ENCODE measurements at places on chromosomes 1 and 21. TPM values are rescaled to one million over a fixed set of nuclear protein-coding genes. Genes with fewer than 3 reads are reported as not detected.

The PADI3 gene
- not detected for total RNA-seq

The OLIG2 gene
- total RNA-seq, result not detected

- peaks cover 10% of the 10 kb centered on the region for H3K4me1 ChIP-seq
- no peak for DNase-seq
- H3K36me3 ChIP-seq, result peaks cover 99% of the 10 kb centered on the region
- H3K27me3 ChIP-seq, result no peaks in the 10 kb centered on the region
- H3K27ac ChIP-seq, result peak overlapping the region; percentile 46
These were observed 8.0 kb downstream of the NOL9 start for GRCh38 chr1:6546326-6546725.

DNA sequence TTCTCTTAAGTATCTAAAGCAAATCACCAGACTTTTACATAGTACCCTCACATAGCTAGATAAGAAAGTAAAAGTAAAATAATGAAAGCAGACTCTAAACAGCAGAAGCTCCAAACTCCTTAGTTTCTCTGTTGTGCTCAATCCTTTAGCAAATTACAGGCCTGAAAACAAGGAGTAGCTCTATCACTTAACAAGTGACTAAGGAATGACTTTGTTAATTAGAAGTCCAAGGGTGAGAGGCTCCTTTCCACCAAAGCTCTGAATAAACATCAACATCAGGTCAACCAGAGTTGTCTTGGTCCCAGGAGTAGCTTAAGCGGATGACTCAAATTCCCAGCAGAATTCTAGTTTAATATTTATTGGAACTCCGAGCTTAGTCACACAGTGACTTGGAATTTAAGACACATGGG is 5.9 kb downstream of the NRIP1 start:
- H3K27me3 ChIP-seq, result no peaks in the 10 kb centered on the region
- H3K4me3 ChIP-seq, result no peak overlapping the region
- no peaks in the 10 kb centered on the region for H3K36me3 ChIP-seq
- H3K4me1 ChIP-seq, result peaks cover 82% of the 10 kb centered on the region
- no peak overlapping the region for H3K27ac ChIP-seq

- peaks cover 9% of the 10 kb centered on the region for H3K27me3 ChIP-seq
- no peak for DNase-seq
- H3K27ac ChIP-seq, result no peak overlapping the region
These were observed 101.7 kb downstream of the KIF26B start for GRCh38 chr1:245256528-245256927.

DNA sequence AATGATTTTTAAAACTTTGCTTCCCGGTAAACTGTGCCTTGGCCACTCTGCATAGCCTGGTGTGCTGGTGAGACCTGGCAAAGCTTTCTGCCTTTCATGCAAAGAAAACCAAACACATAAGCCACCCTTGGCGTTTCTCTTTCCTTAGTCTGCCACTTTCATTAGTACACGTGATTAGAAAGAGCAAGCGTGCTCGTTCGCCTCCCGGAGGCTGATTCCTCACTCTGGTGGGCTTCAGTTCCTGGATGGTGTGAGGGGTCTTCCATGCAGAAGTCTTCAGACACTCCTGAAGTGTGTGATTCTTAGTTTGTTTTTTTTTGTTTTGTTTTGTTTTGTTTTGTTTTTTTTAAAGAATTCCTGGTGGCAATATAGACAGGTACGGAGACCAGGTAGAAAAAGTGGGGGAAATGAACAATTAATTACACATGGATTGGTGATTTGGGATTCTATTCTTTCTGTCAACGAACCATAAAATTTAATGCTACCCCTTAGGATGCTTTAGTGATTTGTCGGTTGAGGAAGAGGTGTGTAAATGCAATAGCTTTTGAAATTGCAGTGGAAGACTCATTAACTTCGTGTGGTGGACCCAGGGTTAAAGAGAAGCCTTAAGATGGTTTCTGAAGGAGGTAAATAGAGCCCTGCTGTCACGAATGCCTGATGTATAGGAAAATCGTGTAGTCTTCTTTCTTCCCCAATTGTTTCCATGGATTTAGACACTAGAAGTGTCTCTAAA is 2.1 kb downstream of the GALNT2 start:
- no peak for DNase-seq
- H3K27me3 ChIP-seq, result no peaks in the 10 kb centered on the region
- no peaks in the 10 kb centered on the region for H3K36me3 ChIP-seq
- no peak overlapping the region for H3K27ac ChIP-seq
- H3K4me1 ChIP-seq, result peaks cover 55% of the 10 kb centered on the region

- H3K36me3 ChIP-seq, result peaks cover 18% of the 10 kb centered on the region
- peaks cover 45% of the 10 kb centered on the region for H3K4me1 ChIP-seq
- DNase-seq, result no peak
- no peaks in the 10 kb centered on the region for H3K27me3 ChIP-seq
- peak overlapping the region; percentile 91 for H3K4me3 ChIP-seq
These were observed 2.0 kb downstream of the LRRC41 start for GRCh38 chr1:46301406-46301807.

DNA sequence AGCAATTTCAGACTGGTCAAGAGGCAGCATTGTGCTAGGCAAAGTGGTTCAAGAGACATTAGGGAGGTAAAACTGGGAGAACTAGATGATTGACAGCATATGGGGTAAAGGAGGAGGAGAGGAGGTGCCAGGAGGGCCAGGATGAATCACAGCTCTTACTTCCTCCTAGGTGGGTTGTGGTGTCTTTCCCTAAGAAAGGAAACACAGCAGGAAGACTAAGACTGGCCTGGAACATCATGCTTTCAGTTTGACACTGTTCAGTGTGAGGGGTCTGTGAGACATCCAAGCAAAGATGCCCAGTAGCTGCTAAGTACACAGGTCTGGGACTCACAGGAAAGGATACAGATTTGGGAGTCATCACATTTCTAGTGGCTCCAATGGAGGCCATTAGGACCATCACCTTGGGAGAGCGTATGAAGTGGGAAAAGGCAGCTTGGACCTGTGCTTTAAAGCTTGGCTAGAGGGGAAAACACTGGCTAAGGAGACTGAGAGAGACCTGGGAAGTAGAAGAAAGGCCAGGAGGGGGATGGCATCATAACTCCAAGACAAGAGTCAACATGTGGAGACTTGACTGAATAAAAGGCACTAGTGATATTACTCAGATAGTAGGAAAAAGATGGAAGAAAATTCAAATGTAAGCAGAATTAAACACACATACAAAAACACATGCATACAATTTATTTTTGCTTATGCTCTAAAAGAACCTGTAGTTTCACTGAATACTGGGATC is 17.3 kb downstream of the CD58 start:
- DNase-seq, result no peak

DNA sequence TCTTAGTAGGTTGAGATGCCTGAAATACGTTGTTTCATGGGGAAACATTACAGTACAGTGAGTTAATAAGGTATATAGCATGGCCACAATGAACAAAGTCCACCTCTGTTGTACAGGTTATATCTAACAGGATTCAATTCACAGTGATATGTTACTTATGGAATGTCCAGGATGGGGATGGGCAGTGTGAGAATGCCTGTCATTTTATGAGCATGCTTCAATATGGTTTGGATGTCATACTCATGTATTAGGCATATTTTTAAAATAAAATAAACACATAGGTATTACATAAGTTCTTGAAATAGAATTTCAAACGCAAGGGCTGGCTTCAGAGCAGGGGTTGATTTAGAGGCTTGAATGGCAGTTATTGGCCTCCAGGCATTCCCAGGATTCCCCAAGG is 6.1 kb upstream of the PHLDA3 start:
- H3K36me3 ChIP-seq, result no peaks in the 10 kb centered on the region
- peaks cover 13% of the 10 kb centered on the region for H3K4me1 ChIP-seq
- no peak overlapping the region for H3K27ac ChIP-seq
- no peak overlapping the region for H3K4me3 ChIP-seq

- no peaks in the 10 kb centered on the region for H3K4me1 ChIP-seq
- no peak overlapping the region for H3K27ac ChIP-seq
- no peaks in the 10 kb centered on the region for H3K36me3 ChIP-seq
- DNase-seq, result no peak
These were observed 95.5 kb upstream of the TMPRSS2 start for GRCh38 chr21:41603476-41603875.

DNA sequence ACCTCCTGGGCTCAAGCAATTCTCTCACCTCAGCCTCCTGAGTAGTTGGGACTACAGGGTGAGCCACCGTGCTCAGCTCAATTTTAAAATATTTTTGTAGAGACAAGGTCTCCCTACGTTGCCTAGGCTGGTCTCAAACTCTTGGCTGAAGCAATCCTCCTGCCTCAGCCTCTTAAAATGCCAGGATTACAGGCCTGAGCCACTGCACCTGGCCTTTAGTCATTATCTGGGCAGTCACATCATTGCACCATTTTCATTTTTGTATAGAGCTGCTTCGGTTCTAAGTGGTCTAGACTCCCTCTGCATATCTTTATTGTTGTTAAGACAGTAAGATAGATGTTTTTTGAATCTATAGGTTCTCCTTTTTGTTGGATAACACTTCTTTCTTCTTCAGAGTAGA is 39.9 kb downstream of the ATF3 start:
- H3K4me3 ChIP-seq, result no peak overlapping the region
- peaks cover 24% of the 10 kb centered on the region for H3K4me1 ChIP-seq
- no peak overlapping the region for H3K27ac ChIP-seq
- no peaks in the 10 kb centered on the region for H3K27me3 ChIP-seq
- no peak for DNase-seq

DNA sequence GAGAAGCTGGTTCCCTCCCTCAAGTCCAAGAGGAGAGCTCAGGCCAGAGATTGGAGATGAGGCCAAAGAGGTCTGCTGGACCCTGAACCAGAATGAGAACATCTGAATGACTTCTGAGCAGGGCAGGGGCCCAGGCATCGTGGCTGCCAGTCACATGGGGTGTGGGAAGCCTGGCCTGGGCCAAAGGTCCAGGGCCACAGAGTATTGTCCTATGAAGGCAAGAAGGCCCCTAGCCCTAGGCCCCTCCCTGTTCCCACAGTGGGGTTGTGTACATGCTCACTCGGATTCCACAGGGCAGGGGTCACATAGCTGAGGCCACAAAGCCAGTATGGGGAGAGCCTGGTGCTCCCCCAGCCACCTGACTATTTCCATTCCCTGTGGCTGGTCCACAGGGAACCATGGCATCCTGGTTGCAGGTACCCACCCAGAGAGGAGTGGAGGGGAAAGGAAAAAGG is 18.5 kb upstream of the SLC1A7 start:
- H3K27ac ChIP-seq, result no peak overlapping the region
- H3K36me3 ChIP-seq, result no peaks in the 10 kb centered on the region
- DNase-seq, result no peak
- no peak overlapping the region for H3K4me3 ChIP-seq
- no peaks in the 10 kb centered on the region for H3K4me1 ChIP-seq

DNA sequence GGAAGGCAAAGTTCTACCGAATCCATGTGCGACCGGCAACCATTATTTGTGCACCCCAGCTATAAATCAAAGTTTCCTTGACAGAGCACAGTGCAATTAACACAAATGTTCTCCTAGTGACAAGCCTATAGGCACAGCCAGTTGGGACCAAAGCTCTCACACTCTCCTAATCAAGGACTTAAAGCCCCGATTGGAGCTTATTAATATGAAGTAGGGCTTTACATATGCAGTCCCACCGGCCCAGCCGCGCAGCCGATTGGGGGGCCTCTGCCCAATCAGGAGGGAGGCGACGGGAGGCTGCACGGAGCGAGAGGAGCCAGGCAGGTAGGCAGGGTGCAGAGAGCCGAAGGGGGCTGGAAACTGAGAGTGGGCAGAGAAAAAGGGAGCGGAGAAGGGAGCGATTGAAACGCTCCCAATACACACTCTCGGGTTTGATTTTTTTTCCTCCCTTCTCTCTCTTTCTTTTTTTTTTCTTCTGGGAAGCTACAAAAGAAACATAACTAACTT is at the start of gene ESRRG:
Gene ESRRG, minus strand, starts transcription at position 156 of the 507 bp plus-strand sequence. Its CDS starts 130 bp downstream, at position 26.
- H3K36me3 ChIP-seq, result no peaks in the 10 kb centered on the region
- no peaks in the 10 kb centered on the region for H3K4me1 ChIP-seq
- H3K27ac ChIP-seq, result peak within 1 kb of the TSS; percentile 29
- H3K4me3 ChIP-seq, result peak within 1 kb of the TSS; percentile 12
- peaks cover 28% of the 10 kb centered on the region for H3K27me3 ChIP-seq
- peak; percentile 56 for DNase-seq

DNA sequence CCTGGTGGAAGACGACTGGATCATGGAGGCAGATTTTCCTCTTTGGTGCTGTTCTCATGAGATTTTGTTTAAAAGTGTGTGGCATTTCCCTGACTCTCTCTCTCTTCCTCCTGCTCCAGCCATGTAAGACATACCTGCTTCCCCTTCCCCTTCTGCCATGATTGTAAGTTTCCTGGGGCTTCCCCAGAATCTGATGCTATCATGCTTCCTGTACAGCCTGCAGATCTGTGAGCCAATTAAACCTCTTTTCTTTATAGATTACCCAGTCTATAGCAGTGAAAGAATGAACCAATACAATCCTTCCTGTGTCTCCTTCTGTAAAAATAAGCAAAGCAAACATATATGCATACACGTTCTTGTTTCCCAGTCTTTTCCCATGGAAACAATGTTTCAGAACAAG is 273.2 kb downstream of the DYRK1A start:
- no peak overlapping the region for H3K27ac ChIP-seq
- H3K27me3 ChIP-seq, result no peaks in the 10 kb centered on the region
- H3K4me1 ChIP-seq, result peaks cover 13% of the 10 kb centered on the region
- DNase-seq, result no peak
- no peak overlapping the region for H3K4me3 ChIP-seq

All from heart right ventricle (tissue), 16 donors.